ENCODE measurements at places on chromosomes 16 and 17.
A peak's percentile ranks its signal among the peaks of the same experiment; 100 is the strongest.

DNA sequence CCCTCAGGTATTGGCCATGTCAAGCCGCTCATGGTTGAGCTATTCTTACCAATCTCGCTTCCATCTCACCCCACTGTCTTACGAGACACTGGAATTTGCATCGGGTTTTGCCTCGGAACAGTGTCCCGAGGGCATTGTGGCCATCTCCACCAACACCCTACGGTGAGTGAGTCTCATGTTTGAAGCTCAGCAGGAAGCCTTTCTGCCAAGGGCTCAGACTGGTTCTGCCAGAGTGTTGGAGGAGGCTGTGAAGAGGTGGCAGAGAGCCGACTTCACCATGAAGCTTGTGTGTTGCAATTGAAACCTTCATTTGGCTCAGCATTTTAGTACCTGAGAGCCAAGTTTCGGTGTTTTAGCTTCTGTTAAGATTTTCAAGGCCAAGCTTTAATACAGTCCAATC is 38.0 kb downstream of the SF3B3 start:
- no peak for DNase-seq

DNA sequence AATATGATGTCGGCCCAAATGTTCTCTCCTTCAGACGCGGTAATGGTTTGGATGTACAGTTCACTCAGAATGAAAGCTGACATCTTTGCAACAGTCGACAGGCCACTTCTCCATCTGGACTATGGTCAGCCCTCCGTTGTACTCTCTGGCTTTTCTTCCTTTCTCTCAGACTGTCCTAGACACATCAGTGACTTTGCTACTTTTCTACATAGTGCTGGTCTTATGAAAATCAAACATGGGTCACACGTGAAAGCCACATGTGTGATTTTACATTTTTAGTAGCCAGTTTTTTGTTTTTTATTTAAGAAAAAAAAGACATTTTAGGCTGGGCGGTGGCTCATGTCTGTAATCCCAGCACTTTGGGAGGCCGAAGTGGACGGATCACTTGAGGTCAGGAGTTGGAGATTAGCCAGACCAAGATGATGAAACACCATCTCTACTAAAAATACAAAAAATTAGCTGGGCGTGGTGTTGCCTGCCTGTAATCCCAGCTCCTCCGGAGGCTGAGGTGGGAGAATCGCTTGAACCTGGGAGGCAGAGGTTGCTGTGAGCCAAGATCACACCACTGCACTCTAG is 644.1 kb downstream of the KCNJ2 start:
- DNase-seq = no peak

- no peak for DNase-seq
Observed at GRCh38 chr17:67212231-67212630, 32.8 kb downstream of the HELZ start.

DNA sequence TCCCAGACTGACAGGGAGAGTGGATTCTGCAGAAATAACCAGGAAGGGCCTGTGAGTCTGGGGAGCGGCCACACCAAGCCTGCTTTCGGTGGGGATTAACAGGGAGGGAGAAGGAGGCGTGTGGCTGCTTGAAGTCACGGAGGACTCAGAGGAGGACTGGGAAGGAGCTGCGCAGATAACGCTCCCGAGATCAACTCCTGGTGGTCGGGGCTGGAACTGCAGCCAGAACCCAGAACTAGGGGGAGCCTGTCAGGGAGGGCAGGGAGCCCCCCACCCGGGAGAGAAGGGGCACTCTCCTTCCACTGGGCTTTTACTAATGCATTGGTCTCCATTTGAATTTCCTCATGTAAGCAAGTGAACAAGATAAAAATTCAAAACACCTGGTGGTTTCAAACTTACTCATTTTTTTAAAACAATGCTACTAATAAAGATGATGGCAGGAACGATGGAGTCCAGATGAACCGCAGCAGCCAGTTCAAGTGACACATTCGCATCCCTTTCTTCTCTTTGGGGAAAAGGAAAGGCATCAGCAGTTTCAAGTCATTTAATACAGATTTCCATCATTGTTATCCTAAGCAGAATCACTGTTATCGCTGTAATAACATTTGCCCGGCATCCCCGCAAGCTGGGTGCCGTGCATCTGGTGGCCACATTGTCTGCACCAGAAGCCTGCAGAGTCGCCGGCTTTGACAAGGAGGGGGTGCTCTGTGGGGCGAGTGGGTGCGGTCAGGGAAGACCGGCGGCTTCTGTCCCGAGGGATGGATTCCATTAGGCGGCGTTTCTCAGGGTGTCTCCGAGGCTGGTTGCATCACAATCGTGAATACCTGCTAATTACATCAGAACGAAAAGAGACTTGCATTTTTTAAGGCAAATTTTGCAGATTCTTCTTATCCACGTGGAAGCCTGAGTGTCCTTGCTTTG is 183.0 kb downstream of the FOXL1 start:
- DNase-seq = no peak

DNA sequence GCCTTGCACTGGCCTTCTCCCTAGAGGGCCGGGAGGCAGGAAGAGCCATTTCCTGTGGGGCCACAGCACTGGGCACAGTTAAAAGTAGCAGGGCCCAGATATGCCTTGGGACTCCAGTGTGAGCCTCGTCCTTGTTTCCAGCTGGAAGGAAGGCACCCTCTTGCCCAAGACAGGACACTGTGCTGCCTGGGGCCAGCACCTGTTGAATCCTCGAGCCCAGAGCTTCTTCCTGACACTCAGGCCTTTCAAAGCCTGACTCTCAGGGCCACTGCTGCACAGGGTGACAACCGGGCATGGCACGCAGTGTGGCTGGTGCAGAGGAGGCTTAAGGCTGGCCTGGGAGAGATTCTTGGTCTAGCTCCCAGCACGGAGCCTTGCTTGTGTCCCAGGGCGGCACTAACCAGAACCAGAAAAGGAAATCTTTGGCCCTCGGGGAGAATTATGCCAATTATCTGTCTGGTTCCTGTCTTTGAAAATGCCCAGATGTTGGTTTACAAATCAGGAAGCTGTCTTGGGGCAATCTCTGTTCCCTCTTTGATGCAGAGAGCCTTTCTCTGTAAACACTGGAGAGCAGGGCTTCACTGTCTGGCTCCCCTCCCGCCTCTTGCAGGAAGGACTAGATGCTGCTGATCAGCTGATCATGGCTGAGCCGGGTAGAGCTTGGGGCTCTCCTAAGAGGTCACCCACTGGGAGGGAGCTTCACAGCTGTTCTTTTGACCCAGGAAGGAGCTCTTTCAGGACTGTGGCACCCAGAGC is 11.1 kb downstream of the LDHD start:
- no peak for DNase-seq

DNA sequence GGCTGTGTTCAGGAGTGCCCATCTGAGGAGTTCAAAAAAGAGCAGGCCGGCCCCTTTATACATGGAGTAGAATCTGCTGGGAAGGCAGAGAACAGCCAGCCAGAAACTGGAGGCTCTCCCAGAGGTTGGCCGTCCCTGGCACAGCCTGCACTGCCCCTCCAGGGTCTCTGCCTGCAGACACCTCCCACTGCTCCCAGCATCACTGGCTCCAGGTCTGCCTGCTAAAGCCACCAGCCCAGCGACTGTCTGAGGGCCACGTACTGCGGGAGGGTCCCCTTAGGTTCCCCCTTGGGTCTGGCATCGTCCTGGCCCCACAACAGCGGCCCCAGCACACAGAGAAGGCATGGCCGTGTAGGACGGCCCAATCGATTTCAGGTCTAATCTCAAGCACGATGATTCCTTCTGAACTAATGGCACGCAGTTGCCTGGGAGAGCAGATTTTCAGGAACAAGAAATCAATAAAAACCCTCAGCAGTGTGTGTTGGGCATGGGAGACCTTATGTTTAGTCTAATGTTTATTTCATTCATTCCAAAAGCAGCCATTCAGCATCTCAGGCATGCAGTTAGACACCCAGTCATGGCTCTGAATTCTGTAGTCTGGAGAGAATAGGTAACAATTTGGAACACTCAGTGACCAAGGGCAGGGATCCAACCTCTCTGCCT is 95.6 kb downstream of the PGS1 start:
- no peak for DNase-seq

DNA sequence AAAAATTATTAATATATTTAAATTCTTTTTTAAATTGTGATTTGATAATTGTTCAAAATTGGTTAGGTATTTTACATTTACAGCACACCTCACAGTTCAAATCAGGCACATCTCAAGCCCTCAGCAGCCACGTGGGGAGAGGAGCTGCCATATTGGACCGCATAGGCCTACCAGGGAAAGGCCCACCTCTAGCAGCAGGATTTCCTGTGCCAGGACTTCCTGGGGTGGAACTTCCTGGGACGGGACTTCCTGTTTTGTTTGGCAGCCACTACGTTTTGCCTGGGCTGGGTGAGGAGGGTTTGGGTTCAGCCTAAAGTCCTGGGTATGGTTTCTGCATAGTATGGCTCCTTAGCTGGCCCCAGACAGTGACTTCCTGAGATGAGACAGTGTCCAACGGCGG is 298.5 kb upstream of the FOXF1 start:
- DNase-seq = no peak

DNA sequence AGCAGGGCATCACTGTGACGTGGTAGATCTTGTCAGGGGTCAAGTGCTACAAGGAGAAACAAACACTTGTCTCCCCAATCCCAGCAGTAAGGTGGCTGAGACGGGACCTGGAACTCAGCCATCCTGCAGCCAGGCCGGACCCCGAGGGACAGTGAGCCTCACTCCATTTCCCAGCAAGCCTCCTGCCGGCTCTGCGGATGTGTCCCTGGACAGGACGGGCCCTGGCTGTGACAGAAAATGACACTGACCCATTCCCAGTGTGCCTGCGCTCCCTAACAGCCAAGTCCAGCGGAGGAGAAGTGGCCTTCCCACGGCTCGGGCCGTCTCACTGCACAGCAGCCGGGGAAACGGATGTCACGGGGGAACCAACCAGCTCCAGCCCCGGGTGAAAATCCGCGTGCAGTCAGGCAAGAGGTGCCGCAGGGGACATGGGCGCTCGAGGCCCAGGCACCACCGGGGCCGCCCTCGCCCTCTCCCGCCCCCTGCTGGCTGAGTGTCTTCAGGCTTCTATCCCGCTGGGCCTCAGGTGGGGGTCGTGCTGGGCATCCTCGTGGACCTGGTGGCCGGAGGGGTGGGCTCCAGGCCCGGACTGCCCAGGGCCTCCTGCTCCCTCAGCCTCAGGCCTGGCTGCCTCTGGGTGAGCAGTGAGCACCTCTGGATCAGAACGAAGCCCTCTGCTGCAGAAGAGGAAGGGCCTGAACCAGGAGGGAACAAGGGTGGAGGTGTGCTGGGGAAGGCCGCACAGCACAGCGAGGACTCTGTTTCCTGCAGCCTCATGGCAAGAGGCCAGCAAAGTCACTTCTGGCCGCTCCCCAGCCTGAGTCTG is 6.7 kb downstream of the HAGHL start:
- no peak for DNase-seq

DNA sequence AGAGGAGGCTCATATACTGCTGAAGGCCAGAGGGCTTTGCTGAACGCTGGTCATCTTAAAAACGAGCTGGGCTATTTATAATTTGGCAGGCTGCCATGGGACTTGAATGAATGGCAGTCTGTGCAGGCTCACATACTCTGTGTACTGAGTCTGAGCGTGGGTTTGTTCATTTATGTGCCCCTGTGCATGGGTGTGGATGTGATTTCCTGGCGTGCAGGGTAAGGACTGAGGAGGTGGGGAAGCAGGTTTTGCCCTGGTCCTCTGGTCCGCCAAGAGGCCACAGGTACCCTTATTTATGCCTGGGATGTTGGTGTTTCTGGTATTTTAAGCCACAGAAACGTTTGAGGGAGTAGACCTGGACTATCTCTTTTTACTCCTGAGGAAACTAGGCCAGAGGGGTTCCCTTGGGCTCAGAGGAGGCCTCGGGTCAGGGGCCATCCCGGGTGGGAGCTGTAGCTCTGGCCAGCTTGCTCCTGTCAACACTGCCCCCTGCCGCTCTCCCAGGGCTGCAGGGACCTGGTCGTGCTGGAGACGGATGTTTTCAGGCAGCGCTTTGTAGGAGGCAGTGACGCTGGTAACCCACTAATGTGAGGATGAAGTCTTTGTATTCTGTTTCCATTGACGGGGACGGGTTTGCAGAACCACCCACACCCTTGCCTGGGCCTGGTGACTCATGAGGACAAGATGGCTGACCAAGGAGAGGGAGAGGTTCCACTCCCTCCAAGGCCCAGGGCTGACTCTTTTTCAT is 184.4 kb downstream of the MSI2 start:
- peak; percentile 90 for DNase-seq

DNA sequence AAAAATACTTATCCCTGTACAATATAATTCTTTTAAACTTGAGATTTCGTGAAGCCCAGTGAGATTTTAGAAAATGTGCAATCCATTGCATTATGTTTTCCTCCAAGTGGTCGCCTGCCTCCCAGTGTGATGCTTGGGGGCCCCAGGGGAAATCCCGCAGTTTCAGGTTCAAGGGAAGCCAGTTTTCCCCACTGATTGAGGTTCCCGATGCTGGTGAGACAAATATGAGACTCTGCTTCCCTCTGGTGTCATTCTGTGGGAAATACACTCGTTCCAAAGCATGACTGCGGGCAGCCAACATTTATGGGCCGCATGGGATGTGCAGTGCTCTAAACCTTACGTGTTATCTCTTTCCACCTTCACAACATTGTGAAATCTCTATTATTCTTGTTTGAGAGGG is 200.8 kb downstream of the PRKCB start:
- DNase-seq = peak; percentile 53

DNA sequence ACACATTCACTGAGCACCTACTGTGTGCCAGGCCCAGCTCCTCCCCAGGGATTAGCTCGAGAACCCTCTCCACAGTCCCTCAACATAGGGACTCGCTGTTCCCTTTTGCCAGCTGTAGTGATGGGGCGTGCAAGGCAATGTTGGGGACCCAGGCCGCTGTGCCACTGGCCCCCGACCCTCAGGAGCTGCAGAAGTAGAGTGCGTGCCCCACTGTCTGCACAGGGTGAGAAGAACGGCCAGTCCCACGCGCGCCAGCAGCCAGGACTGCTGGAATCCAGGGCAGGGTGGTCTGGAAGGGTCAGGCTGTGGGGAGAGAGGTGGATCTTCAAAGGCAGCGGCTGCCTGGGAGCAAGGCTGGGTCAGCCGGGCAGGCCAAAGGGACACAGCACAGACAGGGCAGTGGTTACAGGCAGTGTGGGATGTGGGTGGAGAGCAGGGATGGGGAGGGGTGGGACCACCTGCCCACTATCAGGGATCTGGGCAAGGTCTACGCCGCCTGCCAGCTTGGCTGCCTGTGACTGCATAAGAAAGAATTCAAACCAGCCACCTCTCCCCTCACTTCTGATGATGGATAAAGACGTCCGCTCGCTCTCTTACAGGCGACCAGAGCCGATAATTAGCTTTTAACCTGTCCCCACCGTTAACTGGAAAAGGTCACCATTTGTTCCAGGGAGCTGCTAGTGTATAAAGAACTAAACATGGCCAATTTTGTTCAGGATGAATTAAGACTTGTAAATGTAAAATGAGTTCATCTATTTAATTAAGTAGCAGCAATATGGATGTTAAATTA is 86.7 kb upstream of the GSE1 start:
- DNase-seq = no peak

- DNase-seq = no peak
Observed at GRCh38 chr17:69043098-69043734, 17.5 kb downstream of the ABCA9 start.

- peak; percentile 85 for DNase-seq
Observed at GRCh38 chr17:55284001-55284884, 19.5 kb downstream of the HLF start.

- DNase-seq = peak; percentile 15
Observed at GRCh38 chr16:67760206-67760955, 41.3 kb upstream of the GFOD2 start.

Data from kidney (tissue), 22 donors.